ENCODE measurements at places on chromosomes 5 and 9.

DNA sequence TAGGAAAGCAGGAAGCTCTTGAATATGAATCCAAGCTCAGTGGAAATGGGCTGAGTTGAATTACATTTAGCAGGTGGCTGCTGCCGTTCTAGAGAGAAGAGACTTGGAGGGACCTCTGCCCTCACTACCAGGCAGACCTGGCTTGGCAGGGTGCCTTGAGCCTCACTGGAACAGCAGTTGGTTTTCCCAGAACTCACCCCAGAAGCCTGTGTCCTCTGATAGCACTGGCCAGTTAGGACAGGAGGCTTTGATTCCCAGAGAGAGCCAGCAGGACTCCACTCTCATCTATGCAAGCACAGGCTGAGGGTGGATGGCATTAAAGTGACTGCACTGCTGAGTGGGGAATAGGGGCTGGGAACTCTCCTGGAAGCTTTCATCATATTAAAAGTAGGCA, 54.8 kb downstream of the PWWP2A start:
- no peak for DNase-seq

GRCh38 chr5:165263536-165263935, 1758.1 kb downstream of the MAT2B start:
- DNase-seq: no peak

GRCh38 chr5:72451741-72452505, 55.3 kb downstream of the ZNF366 start:
- DNase-seq: no peak

DNA sequence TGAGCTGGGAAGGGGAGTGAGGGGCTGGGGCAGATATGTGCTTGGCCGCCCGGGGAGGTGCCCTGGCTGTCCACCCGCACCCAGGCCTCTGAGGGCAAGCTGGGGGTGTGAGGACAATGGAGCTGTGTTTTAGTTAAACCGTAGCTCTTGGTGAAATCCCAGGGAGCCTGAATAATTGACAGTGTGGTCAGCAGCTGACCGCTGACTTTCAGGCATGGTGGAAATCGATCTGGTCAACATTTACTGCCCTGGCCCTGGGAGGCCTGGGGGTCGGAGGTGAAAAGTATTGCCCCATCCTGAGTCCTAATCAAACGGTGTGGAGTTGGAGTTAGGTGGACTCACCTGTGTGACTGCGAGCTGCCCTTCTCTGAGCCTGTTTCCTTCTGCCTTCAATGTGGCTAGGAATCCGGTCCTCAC, 31.2 kb upstream of the CRB2 start:
- DNase-seq: no peak

GRCh38 chr5:173201636-173202265, 33.3 kb downstream of the NKX2-5 start:
- no peak for DNase-seq

DNA sequence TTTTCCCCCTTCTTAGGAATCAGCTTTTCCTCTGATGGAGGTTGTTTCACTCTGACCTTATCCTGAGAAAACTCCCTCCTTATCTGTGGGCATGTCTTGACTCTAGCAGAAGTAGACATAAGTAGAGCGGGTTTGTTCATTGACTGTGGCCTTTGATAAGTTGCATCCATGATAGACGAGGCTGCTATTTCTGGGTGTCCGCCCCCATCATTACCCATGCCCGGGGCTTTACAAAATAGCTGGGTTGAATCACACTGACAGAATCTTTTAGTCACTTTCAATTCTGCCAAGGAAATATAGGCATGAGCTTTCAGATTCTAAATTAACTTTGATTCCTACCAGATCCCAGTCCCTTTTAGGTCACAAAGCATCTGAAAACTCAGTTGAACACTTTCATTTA, 223.8 kb downstream of the SEC61B start:
- DNase-seq: no peak

DNA sequence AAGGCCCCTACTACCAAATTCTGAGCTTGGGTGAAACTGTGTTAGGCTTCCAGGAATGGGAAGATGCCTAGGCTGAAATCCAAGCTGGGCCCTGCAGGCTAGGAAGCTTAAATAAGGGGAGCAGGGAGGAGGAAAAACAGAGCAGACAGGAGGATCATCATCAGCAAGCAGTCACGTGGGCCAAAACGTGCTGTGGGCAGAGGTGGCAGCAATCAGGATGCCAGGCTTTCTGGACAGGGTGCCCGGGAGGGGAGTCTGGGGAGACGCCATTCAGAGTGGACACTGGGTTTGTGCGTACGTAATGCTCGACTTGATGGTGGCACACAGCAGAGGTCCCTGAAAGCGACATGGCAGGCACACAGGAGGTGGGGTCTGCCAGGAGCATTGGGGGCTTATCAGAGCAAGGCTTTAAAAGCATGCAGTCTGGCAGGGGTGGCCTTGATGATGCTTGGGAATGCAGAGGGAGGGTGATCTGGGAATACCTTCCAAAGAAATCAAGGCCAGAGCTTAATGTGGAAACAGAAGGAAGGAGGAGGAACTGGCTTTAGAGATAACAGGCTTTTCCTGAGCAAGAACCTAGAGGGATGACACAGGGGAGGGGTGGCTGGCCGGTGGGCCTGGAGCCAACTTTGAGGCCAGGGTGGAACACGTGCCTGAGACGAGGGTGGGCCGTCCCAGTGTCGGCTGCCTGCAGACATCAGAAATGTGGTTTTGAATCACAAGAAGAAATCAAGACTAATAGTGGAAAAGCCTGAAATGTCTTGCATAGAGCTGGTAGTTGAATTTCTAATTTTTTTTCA, 212.5 kb downstream of the GADD45G start:
- no peak for DNase-seq

- no peak for DNase-seq
Measured at GRCh38 chr9:16824545-16825330, 45.7 kb downstream of the BNC2 start.
